ENCODE measurements at places on chromosomes 16 and 17.

DNA sequence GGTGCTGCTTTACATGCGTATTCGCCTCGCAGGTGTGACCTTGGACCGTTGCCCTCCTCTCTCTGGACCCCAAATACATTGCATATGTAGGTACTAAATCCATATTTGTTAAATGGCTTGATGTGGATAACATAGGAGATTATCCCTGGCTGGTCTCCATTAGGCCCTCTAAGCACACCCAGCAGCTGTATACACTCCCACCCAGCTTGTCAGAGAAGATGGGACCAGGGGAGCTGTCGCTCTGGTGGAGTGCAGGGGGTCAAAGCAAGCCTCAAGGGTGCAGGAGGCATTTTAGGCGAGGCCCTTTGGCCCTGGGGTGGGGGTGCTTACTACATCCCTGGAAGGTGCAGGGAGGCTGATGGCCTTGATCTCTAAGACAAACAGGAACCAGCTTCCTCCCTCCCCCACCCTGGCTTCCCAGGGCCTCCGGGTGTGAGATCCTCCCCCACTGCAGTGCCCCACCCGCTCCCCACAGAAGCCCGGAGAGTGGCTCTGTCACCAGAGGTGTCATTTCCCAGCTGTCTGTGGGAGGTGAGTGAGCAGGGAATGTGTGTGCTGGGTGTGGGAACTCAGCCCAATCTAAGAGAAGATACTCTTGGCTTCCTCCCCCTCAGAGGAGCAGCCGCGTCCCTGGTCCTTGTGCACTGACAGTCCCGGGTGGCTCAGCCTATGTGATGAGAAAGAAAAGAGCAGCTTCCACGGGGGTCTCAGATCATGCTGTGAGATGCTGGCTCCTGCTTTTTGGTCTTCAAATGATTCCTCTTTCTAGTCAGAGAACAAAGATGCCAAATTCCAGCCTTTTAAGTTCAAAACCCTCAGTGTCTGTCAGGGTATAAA lies 1.4 kb upstream of the VAMP2 start:
- peak; percentile 51 for DNase-seq

- no peak for DNase-seq
Observed at GRCh38 chr17:59607061-59607460, 12.6 kb upstream of the CLTC start.

- DNase-seq: peak; percentile 61
Observed at GRCh38 chr17:40062329-40063186, at the start of gene THRA. Gene THRA, plus strand, starts transcription at chr17:40062965. Its CDS starts 11,524 bp downstream, at chr17:40074489.

- no peak for DNase-seq
Observed at GRCh38 chr16:16086653-16087446, 136.4 kb downstream of the ABCC6 start.

DNA sequence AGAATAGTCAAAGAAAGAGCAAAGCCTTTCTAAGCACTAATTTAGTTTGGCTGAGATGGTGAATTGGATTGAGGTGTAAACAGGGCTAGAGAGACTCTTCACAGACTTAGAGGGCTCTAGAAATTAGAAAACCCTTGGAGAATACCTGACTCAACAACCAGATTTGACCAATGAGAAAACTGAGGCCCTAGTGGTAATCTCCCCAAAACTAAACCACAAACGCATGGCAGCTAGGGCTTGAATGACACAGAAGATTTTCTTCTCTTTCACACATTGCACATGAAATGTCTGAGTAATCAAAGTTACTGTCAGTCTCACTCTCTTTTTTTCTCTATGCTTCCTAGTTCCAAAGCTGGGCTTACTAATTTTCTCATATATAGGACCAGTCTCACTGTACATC lies 314.5 kb upstream of the KCNJ16 start:
- no peak for DNase-seq
